BJ (cell line): ENCODE measurements at places on chromosomes 5 and 9.

DNA sequence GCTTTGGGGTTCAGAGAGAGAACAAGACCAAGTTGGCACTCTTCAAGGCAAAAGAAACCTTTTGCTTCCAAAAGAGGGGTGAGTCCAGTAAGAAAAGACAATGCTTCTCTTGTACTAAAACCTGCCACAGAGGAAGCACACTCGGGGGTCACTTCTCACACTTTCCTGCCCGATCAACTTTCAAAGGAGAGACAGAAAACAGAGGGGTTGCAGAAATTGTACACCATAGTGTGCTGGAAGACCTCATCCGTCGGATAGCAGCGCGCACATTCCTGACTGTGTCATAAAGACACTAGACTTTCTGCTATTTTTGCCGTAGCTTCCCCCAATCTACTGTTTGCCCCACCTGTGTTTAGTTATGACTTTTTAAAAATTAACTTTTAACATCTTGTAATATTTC lies 66.9 kb downstream of the OR2K2 start:
- no peak for DNase-seq

GRCh38 chr9:94697972-94698581 lies 28.4 kb upstream of the AOPEP start:
- no peak for DNase-seq

DNA sequence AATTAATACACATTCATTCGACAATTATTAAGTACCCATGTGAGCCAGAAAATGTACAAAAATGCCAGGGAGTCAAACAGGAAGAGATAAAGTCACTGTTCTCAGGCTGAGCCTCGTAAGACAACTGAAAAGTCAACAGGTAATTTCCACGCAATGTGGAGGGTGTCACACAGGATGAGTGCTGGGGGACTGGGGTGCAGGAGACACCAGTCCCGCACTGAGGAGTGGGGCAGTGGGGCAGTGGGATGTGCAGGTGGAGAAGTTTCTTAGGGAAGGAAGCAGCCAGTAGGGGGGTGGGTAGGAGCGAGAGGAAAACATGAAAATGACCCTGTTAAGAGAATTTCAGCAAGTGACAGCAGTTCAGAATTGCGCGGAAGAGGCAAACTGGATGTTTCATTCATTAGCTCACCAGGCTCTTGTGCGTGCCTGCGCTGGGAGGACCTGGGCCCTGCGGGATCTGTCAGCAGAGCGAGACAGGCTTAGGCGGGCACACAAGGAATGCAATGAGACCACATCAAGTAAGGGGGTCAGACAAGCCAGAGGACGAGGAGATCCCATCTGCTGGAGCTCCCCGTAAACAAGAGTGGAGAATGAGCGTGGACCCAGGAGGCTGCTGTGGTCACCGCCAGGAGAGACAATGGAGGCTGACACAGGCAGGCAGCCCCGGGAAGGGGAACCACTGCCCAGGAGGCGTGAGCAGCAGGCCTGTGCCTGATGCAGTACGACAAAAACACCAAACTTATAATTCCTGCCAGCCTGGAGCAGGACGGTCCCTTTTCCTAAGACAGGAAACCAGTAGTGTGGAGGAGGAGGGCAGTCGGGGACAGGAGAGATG lies 21.0 kb downstream of the CAMSAP1 start:
- DNase-seq = no peak

- DNase-seq = no peak
Observed at GRCh38 chr5:172482156-172483020, 28.1 kb upstream of the SH3PXD2B start.

DNA sequence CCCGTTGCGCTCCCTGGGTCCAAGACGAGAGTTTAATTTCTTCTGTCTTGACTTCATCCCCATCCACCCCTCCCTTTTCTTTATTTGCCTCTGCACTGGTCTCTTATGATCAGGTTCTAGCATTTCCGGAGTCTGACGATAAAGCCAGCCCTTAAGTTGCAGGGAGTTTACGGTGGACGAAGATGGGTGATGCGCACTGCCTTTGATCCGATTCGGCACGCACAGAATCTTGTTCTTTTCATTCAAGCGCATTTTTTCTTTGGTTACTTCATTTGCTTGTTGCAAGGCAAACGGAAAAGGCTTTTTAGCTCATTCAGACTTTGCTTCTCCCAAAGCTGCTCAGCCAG lies 488 bp upstream of the MCTP1 start:
- no peak for DNase-seq

DNA sequence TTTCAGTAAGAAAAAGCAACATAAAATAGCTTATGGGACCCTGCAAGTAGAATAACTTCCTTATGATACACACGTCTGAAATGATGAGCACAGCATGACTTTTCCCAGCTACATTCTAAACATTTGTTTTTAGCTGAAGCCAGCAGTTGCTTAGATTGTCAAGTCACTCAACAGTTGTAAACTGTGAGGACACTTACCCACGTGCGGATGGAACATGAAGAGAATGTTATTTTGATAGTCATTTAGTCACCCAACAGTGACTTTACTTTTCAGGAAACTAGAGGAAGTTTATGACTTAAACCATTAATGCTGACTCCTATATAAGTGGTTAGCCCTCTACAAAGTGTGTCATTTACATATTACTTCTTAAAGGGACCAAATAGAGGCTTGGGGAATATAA lies 3.0 kb downstream of the HACD4 start:
- no peak for DNase-seq

GRCh38 chr5:54390015-54390414 lies 65.5 kb upstream of the HSPB3 start:
- DNase-seq = peak; percentile 55

DNA sequence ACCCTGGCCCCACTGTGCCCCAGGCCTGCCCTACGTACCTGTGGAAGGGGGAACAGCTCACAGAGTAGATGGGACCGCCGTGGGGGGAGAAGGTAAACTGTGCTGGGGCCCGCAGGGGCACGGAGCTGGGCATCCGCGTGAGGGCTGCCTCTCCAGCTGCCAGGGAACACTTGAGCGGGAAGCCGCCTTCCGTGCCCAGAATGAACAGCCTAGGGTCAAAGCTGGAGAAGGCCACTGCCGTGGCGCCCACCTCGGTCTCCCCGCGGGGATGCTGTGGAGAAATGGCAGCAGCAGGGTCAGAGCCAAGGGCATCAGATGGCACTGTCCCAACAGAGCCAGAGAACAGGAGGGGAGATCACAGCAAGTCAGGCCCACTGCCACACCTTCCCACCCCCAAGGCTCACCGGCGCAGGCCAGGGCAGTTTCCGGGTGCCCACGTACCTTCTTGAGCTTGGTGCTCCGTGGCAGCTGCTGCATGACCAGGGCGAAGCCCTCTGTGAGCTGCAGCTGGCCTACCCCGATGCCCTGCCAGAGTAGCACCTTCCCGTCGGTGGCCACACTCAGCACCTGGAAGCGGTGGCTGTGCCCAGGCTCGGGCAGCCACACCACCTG lies 21.9 kb downstream of the DYNC2I2 start:
- DNase-seq = no peak

GRCh38 chr9:133821601-133822429 lies 83.7 kb upstream of the SARDH start:
- DNase-seq = no peak
